CD4-positive, alpha-beta T cell treated with Interleukin-2 at 100 ng/mL for 4 hours (primary cell): ENCODE measurements at places on chromosomes 5 and 9.
A peak's percentile ranks its signal among the peaks of the same experiment; 100 is the strongest.

DNA sequence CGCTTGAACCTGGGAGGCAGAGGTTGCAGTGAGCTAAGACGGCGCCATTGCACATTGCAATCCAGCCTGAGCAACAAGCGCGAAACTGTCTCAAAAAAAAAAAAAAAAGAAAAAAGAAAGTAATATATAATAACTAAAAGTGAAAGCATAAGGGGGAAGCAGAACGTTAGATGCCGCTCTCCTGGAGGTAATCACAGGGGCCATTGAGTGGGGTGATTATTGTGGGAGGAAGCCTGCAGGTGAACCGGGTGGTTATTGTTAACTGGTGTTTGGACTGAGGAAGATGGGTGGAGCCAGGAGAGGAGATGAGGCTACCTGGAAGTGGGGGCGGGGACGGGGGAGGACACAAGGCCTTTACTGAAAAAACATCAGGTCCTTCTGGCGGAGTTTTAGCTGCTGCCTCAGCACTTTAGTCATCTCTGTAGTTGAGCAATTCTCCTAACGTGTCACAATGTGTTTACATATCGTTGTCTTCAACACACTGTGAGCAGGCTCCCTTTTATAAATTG, 5.3 kb upstream of the TJP2 start:
- peak; percentile 53 for DNase-seq

GRCh38 chr5:31459594-31459993, 72.3 kb downstream of the DROSHA start:
- no peak for DNase-seq

- DNase-seq: no peak
Observed at GRCh38 chr9:94779693-94780290, 53.3 kb downstream of the AOPEP start.

GRCh38 chr5:59817536-59817935, 76.0 kb downstream of the PDE4D start:
- no peak for DNase-seq

DNA sequence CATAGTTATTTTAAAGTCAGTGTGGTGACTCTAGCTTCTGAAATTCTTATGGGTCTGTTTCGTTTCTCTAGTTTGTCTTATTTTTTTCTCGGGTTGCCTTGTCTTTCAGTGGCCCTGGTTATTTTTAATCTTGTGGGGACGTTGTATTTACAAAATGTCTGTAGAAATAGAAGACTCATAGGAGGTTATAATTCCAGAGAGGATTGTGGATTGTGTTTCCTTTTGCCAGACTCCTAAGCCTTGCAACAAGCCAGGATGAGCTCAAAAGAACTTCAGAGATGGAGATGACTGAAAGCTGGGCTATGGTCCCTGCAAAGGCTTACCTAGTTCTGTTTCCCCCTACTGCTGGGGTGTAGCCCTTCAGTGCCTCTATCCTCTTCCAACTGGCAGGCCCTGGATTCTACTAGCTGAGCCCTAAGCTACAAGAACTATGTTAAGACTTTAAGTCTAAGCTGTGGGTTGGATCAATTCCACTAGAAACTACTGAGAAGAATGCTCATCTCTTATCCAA, 32.2 kb upstream of the LECT2 start:
- DNase-seq: no peak

GRCh38 chr5:141880961-141881801, 3.0 kb upstream of the PCDH1 start:
- DNase-seq: no peak

DNA sequence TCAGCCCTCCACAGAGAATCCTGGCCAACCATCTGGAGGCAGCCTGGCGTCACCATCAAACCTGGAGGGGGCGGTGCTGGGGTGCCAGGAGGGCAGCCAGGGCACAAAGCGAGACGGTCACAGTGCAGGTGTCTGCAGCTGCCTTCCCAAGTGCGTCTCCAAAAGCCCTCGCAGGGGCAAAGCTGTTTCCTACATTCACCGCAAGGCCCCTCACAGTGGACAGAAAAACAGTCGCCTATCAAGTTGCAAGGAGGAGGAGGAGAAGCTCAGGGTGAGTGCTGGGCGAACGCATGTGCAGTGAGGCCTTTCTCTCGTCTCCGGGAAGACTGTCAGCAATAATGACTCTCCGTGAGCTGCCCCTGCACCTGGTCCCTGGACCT, 18.0 kb upstream of the LHX3 start:
- DNase-seq: no peak

GRCh38 chr5:176629853-176630680, at the start of the genes EIF4E1B and SNCB:
EIF4E1B (plus strand) TSS chr5:176630675; CDS start chr5:176642788, 12,113 bp downstream.
SNCB (minus strand) TSS chr5:176630534; CDS start chr5:176629654, 880 bp downstream.
- DNase-seq: no peak

DNA sequence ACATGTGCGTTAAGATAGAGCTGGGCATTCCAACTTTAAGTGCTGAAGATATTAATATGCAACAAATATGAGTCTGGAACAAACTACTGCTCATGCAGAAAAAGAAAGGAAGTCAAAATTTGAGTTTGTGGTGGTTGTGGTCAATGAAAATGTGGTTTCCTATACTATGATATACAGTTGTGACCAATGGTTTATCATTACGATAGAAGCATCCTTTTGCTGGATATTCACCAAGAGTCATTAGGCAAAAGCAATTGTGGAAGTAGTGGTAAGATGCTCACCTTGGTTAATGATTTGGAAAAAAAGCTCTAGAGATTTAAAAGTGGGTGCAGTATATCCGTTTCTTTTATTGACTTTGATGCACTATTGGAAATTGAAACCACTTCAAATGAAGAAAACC, 1007.0 kb downstream of the NR2F1-AS1 start:
- DNase-seq: no peak

- no peak for DNase-seq
Observed at GRCh38 chr5:74903165-74903787, 37.1 kb upstream of the FAM169A start.

- no peak for DNase-seq
Observed at GRCh38 chr5:36378551-36378950, 76.8 kb upstream of the RANBP3L start.

- DNase-seq: no peak
Observed at GRCh38 chr5:120088836-120089235, 375.3 kb upstream of the PRR16 start.

DNA sequence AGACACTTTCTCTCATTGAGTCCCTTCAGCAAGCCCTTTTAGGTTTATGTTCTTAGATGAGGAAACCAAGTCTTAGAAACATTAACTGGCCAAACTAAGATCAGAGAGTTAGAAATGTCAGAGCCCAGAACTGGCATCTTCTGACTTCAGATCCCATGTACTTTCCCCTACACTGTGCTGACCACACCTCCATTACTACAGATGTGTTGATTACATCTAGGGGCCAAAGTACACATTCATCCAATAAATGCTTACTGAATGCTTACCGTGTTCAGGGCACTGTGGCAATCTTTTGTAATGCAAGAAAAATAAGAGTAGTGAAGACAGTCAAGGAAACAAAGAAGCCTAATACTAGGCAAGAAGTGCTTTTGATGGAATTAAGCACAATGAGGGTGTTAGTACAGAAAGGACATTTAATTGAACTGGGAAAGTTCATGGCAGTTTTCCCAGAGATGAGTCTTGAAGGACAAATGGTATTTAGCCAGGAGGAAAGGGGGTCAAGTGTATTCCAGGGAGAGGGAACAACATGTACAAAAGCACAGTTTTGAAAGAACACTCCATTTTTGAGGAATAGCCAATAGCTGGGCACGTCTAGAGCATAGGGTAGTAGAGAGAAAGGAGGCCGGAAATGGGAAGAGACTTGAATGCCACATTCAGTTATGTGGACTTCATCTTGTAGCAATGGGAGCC, 89.7 kb upstream of the CDKN2B start:
- DNase-seq: no peak

DNA sequence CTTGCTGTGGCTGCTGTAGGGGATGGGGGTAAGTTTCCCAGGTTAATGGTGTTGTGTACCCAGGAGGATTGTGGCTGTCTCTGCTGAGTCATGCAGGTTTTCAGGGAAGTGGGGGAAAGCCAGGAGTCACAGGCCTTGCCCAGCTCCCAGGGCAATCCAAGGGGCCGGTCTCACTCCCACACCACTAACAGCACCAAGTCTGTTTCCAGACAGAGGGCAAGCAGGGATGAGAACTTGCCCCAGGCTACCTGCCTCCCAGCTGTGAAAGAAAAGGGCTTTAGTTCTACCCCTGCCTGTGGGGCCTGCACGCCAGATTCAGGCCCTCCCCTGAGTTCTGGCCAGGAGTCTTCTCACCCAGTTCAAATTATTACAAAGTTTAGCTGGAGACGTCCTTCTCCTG, 579.8 kb upstream of the ST8SIA4 start:
- DNase-seq: no peak

- no peak for DNase-seq
Observed at GRCh38 chr9:131027048-131027871, 18.3 kb downstream of the LAMC3 start.

DNA sequence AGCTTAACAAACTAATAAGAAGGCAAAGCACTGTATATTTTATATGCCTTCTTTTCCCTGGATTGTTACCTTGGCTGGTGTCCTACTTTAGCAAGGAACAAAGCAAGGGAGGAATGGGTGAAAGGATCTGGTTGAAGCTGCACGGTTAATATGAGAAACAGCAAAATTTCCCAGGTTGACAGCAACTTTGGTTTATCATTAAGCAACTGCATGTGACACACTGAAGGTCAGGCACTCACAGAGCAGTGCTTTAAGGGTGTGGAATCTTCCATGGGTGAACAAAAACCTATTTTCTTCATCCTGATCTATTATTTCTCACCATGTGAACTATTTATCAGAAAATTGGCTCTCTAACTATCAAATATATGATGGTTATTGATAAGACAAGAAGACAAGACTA, 109.0 kb upstream of the ATP10B start:
- DNase-seq: no peak

DNA sequence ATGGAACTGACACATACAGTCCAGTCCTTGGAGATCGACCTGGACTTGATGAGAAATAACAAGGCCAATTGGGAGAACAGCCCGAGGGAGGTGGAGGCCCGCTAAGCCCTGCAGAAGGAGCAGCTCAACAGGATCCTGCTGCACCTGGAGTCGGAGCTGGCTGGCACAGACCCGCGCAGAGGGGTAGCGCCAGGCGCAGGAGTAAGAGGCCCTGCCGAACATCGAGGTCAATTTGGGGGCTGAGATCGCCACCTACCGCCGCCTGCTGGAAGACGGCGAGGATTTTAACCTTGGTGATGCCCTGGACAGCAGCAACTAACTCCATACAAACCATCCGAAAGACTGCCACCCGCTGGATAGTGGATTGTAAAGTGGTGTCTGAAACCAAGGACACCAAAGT, 1610.1 kb upstream of the ACO1 start:
- DNase-seq: no peak

DNA sequence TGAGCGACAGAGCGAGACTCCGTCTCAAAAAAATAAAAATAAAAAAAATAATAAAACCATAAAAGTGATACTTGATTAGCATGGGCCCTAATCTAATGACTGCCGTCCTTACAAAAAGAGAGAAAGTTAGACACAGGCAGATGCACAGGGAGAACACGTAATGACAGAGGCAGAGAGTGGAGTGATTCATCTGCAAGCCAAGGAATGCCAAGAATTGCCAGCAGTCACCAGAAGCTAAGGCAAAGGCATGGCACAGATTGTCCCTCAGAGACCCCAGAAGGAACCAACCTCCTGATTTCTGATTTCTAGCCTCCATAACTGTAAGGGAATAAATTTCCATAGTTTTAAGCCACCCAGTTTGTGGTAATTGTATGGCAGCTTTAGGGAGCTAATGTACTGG, 79.6 kb upstream of the FREM1 start:
- no peak for DNase-seq

DNA sequence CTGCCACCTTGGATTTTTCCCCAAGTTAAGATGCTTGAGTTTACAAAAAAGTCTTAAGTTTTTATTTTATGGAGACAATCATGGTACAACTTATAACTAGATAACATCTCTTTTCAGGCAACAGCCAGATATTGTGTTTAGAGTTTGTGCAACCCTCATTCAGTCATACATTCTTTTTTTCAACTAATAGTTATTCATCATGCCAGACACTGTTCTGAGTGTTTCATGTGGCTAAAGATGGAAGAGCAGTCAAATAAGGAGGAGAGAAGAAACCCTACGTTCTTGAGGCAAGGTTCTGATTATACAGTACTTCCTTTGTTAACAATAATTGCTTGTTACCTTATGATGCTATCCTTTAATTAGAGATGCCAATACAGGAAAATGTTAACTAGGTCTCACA, 42.1 kb upstream of the ZNF462 start:
- DNase-seq: no peak

DNA sequence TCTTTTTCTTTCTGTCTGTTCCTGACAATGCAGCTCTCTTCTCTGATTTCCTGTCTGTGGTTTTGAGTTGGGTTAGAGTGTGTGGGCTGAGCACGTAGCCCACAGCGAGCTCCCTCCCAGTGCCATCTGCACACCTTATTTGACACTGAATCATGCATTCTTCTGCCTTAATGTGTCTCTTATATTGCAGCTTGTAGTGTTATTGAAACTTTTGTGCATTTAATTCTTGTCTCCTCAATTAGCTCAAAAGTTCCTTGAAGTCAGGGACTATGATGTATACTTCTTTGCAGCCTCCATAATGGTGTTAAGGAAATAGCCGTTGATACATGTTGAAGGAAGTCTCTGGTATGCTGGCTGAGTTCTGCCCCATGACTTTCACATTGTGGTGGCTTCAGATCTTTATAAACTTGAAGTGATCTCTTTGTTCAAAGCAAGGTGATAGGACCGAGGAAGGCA, 576.2 kb upstream of the CLINT1 start:
- DNase-seq: no peak

DNA sequence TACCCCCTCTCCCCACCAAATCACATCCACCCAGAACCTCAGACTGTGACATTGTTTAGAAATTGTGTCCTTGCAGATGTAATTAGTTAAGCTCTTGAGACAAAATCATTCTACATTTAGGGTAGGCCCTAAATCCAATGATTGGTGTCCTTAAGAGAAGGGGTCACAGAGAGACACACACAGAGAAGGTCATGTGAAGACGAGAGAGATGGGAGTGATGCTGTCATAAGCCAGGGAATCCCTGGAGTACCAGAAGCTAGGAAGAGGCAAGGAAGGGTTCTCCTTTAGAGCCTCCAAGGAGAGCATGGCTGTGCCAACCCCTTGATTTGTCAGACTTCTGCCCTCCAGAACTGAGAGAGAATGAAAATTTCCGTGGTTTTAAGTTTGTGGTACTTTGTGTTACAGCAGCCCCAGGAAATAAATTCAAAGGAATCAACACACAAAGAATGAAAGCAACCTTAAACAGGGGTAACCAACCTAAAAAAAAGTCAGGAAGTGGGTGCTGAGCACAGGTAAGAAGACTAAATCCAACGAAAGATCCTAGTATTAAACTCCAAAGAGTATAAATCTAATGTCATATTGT, 33.6 kb downstream of the TIMD4 start:
- DNase-seq: no peak

GRCh38 chr9:91098203-91098850, 263.4 kb downstream of the AUH start:
- no peak for DNase-seq

- no peak for DNase-seq
Observed at GRCh38 chr9:137432687-137433348, 8.3 kb downstream of the ENTPD8 start.
